ENCODE measurements at places on chromosomes 2 and 18.

GRCh38 chr2:21317131-21317530 is 193.4 kb downstream of the TDRD15 start:
- DNase-seq, result no peak

GRCh38 chr2:27792759-27793158 is 21.2 kb downstream of the MRPL33 start:
- DNase-seq, result no peak

DNA sequence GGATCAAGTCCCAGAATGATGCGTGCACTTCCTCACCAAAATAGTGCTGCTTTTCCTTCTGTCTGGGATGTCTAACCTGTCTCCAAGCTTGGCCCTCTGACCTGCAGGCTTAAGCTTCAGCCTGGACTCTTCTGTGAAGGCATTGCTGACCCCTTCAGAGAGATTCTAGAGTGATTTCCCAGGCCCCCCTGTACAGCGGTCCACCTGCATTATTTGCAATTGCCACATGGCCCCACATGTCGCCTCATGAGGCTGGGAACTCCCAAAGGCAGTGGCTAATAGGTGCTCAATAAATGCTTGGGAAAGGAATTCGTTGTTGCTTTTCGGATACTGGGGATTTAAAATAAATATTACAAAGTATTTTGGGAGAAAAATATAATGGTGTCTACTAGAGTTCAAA is 32.3 kb upstream of the MEP1B start:
- DNase-seq, result no peak

DNA sequence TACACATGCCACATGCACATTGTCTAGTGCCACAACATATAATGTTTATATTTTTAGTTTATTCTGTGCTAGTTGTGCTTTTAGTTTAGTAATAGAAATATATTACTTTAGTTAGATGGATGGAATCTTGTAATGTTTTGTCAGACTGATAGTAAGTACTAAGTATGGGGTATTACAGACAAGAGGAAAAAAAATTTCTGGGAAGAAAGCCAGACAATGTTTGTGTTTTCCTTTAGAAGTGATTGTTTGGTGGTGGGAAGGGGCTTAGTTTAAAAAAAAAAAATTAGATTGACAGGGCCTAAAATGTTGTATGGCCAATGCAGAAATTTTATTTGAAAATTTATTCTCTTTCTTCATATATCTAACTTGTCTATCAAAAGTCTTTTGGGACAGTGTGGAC is 37.8 kb downstream of the ACVR2A start:
- DNase-seq, result no peak

DNA sequence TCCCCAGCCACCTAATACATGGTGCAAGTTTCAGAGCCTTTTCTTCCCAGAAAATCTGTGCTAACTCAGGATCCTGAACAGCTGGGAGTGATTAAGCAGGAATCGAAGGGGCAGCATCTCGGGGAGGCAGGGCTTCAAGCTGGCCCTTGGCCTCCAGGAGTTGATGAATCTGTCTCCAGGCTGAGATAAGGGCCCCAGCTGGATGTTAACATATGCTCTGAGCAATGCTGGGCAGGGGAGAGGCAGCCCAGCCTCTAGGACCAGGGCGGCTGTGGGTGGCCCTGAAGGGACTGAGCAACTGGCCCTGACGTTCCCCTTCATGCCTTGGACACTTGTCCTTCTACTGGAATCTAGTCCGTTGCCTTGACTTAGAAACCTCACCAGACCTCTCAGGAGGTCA is 84.1 kb upstream of the EPC2 start:
- DNase-seq, result no peak

GRCh38 chr2:29189052-29189451 is 73.8 kb downstream of the CLIP4 start:
- DNase-seq, result no peak

GRCh38 chr2:26268213-26268612 is 23.5 kb downstream of the HADHB start:
- no peak for DNase-seq

GRCh38 chr2:50431958-50432650 is 599.8 kb downstream of the NRXN1 start:
- no peak for DNase-seq

GRCh38 chr2:136253288-136254004 is 135.5 kb upstream of the CXCR4 start:
- DNase-seq, result no peak

GRCh38 chr2:19899985-19900930 is 1.5 kb downstream of the TTC32 start:
- no peak for DNase-seq

DNA sequence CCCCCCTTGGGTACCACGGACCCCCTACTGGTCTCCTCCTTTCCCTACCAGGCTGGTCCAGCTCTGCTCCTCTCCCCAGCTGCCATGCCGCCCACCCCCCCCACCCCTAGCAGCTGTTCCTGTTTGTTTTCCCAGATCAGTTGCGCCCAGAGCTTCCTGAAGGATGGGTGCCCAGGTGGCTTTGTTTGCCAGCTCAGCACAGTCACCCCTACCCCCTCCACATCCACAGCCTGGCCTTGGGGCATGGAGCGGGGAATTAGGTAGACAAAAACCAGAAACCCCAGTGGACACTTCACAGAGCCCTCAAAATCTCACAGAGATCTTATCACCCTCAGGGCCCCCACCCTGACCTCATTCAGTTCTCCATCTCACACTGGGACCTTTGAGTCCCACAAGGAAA is 3.7 kb upstream of the CRYBA2 start:
- DNase-seq, result no peak

DNA sequence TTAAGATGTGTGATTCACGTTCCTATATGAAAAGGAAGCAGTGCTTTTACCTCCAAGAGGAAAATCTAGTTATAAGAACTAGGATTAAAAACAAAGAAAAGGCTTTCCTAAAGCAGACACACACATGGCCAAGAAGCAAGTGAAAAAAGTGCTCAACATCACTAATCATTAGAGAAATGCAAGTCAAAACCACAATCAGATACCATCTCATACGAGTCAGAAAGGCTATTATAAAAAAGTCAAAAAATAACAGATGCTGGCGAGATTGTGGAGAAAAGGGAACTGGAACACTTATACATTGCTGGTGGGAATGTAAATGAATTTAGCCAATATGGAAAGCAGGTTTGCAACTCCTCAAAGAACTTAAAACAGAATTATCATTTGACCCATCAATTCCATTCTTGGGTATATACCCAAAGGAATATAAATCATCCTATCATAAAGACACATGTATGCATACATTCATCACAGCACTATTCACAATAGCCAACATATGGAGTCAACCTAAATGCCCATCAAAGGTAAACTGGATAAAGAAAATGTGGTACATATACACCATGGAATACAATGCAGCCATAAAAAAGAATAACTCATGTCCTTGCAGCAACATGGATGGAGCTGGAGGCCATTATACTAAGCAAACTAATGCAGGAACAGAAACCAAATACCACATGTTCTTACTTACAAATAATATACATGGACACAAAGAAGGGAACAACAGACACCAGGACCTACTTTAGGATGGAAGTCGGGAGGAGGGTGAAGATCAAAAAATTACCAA is 285.3 kb downstream of the RAD51AP2 start:
- DNase-seq, result no peak

DNA sequence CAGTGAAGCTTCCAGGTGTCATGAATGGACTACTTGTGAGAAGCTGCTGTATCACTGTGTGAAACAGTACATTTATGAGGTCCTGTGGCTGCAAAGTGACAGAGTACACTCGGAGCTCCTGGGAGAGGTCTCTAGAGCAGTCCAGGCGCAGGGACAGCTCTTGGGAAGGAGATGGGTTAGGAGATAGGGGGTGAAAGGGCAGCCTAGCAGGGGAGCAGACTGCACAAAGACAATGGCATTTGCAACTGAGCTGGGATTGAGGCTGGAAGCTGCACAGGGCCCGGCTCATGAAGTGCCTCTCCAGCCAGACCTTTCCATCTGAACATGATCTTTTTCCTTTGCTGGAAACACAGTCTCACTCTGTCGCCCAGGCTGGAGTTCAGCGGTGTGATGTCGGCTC is 83.6 kb downstream of the RHOB start:
- no peak for DNase-seq

DNA sequence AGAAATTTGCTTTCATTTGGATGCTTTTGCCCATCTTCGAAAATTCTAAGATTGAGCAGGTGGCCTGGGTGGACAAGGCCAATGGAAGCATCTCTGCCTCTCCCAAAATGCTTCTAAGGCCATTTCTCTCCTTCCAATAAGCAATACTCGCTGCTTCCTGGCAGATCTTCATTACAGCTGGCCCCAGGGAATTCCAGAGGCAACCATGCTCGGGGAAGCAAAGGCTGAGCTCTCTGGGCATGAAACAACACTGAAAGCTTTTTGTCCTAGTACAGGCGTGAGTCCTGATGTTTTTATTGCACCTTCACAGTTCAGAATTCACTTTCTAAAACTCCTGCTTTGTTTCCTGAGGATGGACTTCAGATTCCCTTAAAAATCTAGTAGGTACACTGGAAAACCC is 11.8 kb upstream of the NEDD4L start:
- no peak for DNase-seq

- DNase-seq, result no peak
These were observed 302.4 kb downstream of the PLCL1 start for GRCh38 chr2:198106621-198107385.

- no peak for DNase-seq
These were observed 73.9 kb downstream of the LRRFIP1 start for GRCh38 chr2:237701033-237701858.

DNA sequence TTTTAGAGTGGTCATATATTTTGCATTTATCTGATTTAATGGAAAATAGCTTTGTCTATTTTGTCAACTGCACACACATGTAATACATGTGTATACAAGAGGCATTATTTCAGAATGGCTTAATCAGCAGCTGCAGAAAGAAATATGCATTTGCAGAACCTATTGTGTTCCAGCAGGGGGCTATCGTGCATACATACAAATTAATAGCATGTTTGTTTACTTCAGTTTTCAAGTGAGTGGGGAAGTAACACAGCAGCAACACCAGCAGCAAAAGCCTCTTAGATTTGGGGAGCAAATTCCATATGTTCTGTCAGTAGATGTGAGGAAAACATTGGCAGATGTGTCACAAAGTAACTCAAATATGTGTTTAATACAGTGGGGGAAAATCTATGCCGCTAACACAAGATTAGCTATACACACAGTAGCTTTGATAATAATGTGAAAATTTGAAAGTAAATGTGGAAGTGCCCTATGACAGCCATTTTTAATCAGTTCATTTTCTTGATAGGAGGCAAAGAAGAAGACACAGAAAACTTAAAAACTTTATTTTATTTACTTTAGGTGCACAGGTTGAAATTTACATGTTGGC is 218.1 kb downstream of the WDR7 start:
- no peak for DNase-seq

GRCh38 chr2:54634564-54635511 is 88.6 kb upstream of the EML6 start:
- no peak for DNase-seq

- DNase-seq, result no peak
These were observed 210.8 kb upstream of the SMIM21 start for GRCh38 chr18:75638223-75638775.

- DNase-seq, result no peak
These were observed 3.1 kb upstream of the EXOC6B start for GRCh38 chr2:72828840-72829507.

DNA sequence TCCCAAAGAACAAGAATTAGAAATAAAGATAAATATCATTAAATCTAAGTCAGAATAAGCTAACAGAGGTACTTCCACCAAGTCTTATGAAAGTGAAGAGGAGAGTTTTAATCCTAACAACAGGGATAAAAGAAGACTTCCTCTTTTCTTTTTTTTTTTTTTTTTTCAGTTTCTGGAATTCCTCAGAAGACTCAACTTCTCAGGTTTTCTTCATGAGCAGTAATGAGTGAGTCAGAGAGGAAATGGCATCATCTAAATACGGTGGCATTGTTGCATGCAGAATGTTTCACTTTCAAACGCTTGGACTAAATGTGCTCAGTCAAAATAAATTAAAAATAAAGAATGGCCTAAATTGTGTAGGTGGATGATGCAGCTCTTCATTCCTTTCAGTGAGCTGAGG is 45.6 kb upstream of the ARHGAP15 start:
- DNase-seq, result no peak

DNA sequence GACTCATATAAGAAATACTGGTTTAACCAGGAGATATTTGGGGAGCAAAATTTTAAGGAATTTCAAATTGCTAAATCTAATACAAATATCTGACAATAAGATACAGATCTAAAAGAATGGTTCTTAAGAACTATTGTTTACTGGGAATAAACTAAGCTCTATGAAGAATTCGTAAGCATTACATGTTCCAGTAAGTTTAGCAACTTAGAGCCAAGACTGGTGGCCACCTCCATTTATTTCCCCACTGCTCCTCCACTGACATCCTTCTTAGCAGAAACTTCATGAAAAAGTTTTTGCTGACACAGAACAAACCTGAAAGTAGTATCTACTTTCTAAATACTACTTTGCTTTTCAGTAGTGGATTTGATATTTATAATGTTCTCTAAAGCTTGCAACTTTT is 83.0 kb downstream of the ACSL3 start:
- DNase-seq, result no peak

- no peak for DNase-seq
These were observed 828.0 kb upstream of the CDH2 start for GRCh38 chr18:29004921-29005320.

GRCh38 chr18:48943333-48943732 is 7.4 kb downstream of the SMAD7 start:
- no peak for DNase-seq

DNA sequence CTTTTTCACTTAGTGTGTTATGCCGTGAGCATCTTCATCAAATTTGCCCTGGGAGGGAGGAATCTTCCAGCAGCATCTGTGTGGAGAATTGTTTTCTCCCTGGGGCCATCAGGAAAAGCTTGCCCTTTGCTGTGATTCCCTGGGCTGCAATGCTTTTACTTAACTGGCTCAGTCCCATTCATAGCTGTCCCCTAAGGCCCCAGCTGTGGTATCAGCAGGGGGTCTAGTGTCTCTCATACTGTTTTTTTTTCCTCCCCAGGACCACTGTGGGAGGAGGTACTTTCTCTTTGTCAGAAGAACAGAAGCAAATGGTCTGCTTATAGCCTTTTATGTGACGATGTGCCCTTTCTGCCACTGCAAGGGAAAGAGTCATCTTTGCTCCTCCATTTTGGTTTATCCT is 176.8 kb upstream of the CELF4 start:
- no peak for DNase-seq

GRCh38 chr18:4831127-4831526 is 365.9 kb downstream of the AKAIN1 start:
- no peak for DNase-seq

- DNase-seq, result no peak
These were observed 153.4 kb upstream of the CCDC150 start for GRCh38 chr2:196486146-196486545.

GRCh38 chr2:173909846-173910245 is 55.3 kb downstream of the SP3 start:
- DNase-seq, result no peak

- DNase-seq, result no peak
These were observed 98.4 kb downstream of the UXS1 start for GRCh38 chr2:106095478-106096298.

- DNase-seq, result no peak
These were observed 49.4 kb downstream of the POLE4 start for GRCh38 chr2:75007819-75008218.

All from stimulated activated CD8-positive, alpha-beta memory T cell treated with anti-CD3 and anti-CD28 coated beads, Interleukin-4, amount 100 ng/mL, for 4 hours (primary cell).